Stimulated activated CD8-positive, alpha-beta memory T cell treated with anti-CD3 and anti-CD28 coated beads, Interleukin-4, amount 100 ng/mL, for 4 hours (primary cell): ENCODE measurements at places on chromosomes 3 and 15.

GRCh38 chr15:87347806-87348515 lies 908.6 kb downstream of the NTRK3 start:
- no peak for DNase-seq

- no peak for DNase-seq
These were observed 51.9 kb downstream of the DENND4A start for GRCh38 chr15:65740148-65740547.

DNA sequence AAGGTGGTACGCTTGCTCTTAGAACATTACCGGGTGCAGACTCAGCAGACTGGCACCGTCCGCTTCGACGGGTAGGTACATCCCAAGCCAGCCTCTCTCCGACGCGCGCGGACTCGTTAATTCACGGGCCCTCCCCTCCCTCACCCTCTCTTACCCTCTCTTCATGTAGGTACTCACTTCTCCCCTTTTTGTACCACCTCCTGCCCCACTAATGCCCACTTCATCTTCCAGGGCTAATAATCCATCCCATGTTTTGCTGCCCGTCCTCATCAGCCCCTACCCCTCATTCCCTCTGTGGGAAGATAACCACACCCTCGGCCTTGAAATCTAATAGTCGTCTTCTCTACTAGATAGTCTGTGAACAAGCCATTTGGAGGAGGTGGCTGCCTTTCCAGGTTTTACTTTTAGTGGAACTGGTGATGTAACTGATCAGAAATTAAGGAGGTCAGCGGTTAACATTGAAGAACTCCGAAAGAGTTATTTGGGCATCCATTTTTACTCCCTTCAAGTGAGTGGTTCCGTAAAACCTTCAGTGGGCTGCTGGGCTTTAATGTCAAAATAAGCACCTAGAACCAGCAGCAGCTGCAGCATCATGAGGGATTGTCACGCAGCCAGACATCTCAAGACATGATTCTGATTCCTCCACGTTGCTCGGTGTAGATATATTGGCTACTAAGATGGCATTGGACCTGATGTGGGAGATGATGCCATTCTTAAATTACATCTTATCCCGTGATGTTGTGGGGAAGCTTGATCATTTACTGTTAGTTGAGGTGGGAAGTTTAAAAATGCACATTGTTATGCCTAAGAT lies 1.3 kb downstream of the FEM1B start:
- no peak for DNase-seq

DNA sequence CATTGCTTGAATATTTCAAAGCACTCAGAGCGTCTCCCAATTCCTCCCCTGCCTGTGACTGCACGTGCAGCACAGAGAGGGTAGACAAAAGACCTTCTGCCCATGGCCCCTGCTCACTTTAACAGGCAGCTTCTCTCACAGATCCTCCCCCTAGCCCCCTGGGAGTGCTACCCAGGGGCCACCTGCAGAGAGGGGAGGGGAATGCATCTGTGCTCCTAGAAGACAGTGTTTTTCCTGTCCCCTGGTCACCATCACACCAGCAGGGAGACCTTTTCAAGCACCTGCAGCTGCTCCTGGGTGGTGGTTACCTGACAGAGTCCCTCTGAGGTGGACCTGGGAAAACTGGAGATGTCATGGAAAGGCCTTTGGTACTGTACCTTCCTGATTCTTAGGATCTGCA lies 56.7 kb upstream of the PRR23C start:
- no peak for DNase-seq

- DNase-seq = no peak
These were observed 120.3 kb downstream of the RAP2B start for GRCh38 chr3:153282355-153282754.

- DNase-seq = no peak
These were observed 319.5 kb downstream of the KCNH8 start for GRCh38 chr3:19467761-19468160.

DNA sequence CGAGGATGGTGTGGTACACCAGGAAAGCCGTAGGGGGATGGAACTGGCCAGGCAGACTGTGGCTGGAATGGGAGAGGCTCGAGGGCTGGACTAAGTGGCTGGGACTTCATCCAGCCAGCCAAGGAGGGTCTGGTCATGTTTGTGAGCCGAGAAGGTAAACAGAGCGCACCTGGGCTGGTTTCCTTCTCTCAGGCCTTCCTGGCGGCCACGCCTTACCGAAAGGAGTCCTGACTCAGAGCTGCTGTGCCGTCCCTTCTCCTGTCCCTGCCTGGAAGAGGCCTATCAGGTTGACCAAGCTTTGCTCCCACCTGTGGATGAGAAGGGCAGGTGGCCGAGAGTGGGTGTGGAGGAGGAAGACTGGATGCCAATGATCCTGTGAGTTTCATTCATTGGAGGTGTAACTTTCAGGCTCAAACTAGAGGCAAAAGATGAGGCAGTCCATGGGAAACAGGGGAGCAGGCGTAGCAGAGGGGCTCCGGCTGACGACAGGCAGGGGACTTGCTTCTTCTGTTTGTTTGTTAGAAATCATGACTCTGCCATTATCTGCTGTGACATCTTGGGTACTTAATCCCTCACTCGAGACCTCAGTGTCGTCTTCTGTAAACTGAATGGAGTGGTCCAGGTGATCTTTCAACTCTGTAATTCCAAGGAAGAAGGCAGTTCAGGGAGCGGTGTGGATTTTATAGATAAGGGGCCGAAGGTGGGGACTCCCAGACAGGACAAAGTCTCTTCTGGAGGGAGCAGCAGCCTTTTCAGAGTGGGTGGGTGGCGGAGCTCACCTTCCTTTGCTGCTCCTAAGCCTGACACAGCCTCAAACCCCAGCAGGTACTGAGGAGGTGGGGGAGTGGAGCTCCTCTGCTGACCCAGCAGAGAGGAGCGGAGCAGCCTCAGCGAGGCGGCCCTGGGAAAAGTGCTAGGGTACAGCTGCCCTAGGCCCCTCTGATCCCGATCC lies 71.8 kb upstream of the GATM start:
- DNase-seq = no peak

DNA sequence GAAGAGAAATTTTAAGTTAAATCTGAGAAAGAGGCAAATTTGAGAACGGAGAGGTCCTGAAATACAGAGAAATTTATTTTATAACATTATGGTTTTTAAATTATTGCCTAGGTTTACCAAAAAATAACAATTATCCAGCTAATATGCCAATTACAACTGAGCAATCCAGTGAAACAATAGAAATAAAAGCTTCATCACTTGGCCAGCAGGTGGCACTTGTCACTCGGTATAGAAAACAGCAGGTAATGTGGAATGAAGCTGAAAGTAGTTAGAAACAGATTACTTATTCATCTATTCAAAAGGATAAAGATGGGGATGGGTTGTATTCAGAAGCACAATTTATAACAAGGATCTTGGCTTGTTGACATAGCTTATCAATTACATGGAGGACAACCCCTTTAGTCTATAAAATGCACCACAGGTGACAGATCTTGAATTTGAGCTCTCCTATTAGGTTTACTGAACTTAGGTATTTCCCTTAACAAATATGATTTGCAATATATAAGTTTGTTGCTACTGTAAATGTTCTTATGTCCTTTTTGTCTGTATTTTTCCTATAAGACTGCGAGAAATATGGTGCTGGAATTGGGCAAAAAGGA lies 70.1 kb upstream of the GUCA1C start:
- DNase-seq = no peak

DNA sequence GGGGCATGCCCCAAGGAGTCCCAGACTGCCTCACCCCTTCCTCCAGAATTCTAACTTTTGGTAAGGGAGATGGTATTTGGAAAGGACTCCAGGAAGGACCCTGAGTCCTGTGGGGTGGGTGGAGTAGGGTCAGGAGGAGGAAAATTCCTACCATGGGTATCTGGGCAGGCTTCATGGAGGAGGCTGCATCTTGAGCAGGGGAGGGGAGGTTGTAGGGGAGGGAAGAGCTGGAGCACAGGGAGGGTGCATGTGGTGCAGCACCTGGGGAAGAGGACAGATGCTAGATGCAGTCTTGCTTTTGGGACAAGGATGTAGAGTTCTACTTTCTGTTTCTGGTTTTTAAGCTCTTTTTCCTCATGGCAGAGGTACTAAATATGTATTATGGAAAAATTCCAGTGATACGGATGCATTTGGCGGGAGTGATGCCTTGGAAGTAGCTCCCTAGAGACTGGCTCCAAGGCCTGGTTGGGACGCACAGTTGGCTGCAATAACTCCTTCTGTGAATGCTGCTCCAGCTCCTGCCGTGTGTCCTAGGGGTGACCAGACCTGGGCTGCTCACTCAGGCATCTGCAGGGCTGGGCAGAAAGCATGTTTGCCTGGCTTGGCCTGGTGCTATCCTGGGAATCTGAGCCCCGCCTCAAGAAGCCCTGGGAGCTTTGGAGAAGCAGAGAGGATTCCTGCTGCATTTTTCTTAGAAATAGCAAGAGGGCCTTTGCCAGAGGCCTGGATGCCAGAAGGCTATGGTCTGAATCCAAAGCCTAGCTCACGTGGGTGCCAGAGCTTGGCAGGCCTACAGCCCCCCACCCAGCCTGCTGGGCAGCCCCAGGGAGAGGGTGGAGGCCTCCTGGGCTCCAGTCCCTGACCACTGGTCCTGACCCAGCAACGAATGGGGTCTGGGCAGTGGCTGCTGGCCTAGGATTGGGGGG lies 10.1 kb downstream of the SEMA3F start:
- DNase-seq = no peak

DNA sequence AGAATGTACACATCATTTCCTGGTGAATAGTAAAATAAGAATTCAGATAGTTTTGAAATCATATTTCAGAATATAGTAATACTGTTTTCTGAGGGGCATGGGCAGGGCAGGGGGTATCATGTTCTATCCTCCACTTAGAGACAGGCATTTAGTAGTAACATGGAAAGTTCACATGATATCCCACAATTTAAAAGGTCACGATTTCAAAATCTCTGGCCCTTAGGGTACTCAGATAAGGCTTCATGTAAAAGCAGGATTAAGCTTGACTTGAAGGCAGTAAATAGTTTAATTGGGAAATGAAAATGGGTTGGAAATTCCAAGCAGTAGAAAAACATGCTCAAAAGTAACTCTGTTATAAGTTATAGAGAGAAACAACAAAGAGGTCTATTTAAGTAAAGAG lies 353.2 kb upstream of the AGTR1 start:
- DNase-seq = no peak

- no peak for DNase-seq
These were observed 20.0 kb upstream of the PRR23E start for GRCh38 chr3:127172781-127173515.

GRCh38 chr3:69081583-69082262 lies 1.6 kb upstream of the UBA3 start:
- DNase-seq = no peak

GRCh38 chr15:45254405-45254804 lies 2.4 kb downstream of the SLC28A2 start:
- DNase-seq = no peak

DNA sequence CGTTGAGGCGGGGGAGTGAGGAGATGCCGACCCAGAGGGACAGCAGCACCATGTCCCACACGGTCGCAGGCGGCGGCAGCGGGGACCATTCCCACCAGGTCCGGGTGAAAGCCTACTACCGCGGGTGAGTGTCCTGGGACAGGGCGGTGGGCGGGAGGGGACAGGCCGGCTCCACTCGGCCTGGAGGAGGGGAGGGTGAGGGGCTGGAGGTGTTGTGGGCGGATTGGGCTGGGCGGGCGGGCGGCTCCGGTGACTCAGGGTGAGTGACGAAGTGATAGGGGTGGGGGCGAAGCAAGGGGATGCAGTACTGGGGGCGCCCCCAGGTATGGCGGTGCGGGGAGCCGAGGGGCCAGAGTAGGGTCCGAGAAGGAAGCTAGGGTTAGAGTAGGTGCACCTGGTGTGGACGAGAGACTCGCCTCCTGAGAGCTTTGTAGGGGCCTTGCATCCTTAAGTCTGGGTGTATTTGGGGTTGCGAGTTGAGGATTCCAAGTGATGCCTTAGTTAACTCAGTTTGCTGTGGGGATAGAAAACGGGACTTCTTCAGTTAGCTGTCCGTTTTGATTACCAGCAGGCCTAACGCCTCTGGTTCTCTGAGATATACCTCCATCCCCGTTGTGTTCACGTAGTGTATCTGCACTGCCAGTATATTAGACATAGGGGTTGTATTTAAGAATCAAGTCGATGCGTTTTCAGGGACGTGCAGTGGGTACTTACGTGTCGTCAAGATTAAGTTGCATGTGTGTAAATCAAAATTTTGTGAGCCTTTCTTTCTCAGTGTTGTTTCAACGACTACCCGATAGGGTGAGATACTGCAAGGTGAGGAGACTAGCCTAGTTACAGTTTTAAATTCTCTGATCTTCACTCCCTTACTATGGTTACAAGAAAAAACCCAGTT lies 670 bp downstream of the PRKCI start:
- DNase-seq = peak; percentile 23

DNA sequence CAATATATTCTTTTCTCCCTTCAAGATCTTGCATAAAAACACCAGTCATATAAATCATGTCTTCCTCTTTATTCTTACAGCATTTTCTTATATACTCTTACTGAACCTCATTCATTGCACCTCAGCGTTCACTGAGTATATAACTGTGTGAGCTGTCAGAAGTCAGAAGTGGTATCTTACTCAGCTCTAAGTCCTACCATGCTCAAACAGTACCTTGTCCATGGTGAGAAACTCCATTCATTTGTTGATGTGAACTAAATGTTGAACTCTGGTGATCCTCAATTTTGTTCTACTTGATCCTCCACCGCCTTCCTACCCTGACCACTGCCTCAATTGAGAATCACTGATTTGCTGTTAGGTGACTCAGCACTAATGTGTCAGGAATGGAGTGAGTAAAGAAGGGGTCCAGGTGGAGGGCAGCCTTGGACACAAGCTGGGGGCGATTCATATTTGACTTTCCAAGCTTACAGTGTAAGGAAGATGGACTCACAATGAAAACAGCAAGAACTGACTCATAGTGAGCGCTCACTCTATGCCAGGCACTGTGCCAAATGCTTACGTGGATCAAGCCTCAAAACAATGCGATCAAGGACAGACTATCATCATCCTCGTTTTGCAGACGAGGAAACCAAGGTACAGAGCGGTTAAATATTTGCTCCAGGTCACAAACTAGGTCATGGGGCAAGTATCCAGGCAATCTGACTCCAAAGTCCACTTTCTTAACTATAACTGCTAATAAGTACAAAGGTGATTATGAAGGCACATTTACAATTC lies 13.5 kb upstream of the ZFYVE19 start:
- no peak for DNase-seq

- DNase-seq = no peak
These were observed 13.5 kb downstream of the GTF2E1 start for GRCh38 chr3:120756061-120756460.

- DNase-seq = no peak
These were observed 34.0 kb downstream of the DHX30 start for GRCh38 chr3:47836986-47837385.

DNA sequence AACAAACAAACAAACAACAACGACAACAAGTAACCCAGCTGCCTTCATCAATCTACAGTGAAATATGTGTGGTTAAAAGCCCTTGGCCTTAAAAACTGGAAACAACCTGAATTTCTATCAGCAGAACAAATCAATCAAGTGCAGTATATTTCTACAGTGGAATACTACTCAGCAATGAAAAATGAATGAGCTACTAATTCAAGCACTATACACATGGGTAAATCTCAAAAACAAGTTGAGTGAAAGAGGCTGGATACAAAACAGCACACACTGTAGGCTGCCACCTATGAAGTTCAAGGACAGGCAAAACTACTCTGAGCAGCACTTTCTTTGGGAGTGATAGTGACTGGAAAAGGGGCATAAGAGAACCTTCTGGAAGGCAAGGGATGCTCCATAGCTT lies 395.5 kb upstream of the PROK2 start:
- DNase-seq = no peak
